ENCODE measurements at places on chromosomes 6 and 20. TPM values are rescaled to one million over a fixed set of nuclear protein-coding genes. Genes with fewer than 3 reads are reported as not detected.

C2 gene
- 2.0 TPM for total RNA-seq

DNAH8 gene
- total RNA-seq, result 0.02 TPM

ADGRF4 gene
- total RNA-seq, result not detected

DNA sequence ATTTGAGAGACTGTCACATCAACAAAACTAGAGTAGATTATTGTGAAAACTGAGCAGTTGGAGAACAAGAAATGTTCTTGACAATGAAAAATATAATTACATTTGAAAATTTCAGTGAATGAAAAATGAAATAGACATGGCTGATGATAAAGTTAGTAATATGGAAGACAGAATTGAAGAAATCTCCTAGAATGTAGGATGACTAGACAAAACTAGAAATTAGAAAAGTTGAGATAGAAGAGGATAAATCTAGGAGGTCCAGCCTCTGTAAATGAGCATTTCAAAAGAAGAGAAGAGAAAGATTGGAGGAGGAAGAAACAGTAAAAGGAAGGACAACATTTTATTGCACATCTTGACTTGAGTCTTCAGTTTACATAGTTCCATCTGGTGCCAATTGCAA is 178.7 kb downstream of the NFATC2 start:
- no peak overlapping the region for H3K4me3 ChIP-seq
- no peak for DNase-seq
- H3K27ac ChIP-seq, result no peak overlapping the region
- peaks cover 8% of the 10 kb centered on the region for H3K27me3 ChIP-seq
- H3K36me3 ChIP-seq, result no peaks in the 10 kb centered on the region

DNA sequence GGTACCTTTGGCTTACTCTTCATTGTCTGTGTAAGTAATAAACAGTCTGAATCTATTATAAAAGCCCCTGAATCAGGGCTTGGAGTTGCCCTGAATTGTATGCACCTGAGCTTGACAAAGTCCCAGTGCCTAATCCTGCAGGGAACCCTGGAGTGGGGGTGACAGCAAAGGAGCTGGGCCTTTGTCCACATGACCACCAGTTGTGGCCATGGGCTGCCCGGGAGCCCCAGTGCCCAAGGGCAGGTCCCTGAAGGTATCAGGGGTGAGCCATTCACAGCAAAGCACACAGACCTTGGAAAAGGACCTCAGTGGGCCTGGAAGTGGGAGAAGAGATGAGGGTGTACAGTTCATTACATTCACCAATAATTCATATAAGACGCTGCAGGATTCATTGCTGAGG is 94.2 kb downstream of the BANF2 start:
- no peaks in the 10 kb centered on the region for H3K36me3 ChIP-seq
- no peak for DNase-seq
- H3K4me3 ChIP-seq, result no peak overlapping the region
